BJ (cell line): ENCODE measurements at places on chromosomes 13 and 19.

DNA sequence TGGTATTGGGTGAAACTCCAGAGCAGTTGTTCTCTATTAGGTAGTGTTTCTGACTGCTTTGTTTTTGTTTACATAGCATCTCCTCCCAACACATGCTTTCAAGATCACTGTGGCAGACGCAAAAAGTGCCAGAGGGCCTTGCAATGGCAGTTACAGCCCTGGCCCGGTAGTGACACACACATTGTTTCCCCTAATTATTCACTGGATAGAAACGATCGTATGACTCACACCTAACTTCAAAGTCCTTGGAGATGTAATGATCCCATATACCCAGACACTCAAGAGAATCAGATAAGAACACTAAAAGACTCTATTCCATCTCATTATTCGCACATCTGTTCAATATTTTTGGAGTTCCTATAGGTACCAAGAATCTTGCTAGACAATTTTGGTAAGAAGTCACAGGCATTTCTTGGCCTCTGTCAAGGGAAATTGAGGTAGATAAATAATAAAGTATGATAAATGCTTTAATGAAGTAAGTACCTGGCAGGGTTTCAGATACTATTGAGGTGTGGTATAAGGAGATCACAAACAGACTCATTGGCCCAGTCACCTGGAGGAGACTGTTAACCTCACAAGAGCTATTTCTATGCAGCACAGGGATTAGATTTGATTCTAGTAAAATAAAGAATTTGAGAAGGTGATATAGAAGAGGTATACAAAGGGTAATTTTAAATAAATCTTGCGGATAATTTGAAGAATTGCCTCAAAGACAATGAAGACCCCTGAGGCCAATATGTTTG is 485.3 kb downstream of the SLITRK6 start:
- DNase-seq: peak; percentile 58

DNA sequence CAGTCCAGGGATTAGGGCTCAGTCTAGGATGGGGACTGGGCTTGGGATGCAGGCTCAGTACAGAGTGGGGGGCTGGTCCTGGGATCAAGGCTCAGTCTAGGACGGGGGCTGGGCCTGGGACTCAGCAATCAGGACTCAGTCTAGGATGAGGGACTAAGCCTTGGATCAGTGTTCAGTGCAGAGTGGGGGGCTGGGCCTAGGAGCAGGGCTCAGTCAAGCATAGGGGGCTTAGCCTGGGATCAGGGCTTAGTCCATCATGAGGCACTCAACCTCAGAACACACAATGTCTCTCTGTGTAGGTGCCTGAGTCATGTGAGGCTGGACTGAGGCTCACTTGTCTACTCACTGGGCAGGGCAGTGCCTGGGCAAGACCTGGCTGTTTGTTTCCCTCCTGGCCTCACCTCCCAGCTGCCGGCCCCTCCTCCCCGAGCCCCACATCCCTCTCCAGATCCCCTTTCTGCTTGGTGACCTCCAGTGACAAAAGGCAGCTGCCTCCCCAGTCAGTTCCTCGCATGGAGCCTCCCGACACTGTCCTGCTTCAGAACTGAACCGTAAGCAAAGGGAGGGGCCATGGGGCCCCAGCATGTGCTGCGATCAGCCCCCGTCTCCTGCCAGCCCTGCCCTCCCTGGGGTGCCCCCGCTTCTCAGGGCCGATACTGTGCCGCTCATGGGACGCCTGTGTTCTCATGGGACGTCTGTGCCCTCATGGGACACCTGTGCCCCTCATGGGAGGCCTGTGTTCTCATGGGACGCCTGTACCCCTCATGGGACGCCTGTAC is 6.5 kb upstream of the S1PR4 start:
- no peak for DNase-seq

- DNase-seq: no peak
Measured at GRCh38 chr13:108168929-108169328, 46.4 kb downstream of the LIG4 start.

DNA sequence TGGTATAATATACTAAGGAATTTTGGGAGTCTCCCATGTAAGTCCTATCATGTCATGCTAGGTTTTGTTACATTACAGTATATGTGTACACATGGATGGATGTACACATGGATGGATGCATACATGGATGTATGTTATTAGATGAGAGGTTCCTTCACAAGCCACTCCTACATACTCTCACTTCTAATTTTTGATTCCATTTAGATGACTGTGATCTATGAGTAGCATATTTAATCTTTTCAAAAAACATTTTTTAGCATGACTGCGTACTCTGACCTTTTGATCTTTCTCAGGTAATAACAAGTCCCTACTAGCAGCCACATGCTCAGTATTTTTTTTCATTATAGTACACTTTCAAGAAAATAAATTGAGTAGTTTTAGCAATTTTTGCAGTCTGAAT is 441.8 kb downstream of the SLITRK1 start:
- no peak for DNase-seq

GRCh38 chr13:110961959-110962358 is 47.1 kb upstream of the ANKRD10 start:
- no peak for DNase-seq

DNA sequence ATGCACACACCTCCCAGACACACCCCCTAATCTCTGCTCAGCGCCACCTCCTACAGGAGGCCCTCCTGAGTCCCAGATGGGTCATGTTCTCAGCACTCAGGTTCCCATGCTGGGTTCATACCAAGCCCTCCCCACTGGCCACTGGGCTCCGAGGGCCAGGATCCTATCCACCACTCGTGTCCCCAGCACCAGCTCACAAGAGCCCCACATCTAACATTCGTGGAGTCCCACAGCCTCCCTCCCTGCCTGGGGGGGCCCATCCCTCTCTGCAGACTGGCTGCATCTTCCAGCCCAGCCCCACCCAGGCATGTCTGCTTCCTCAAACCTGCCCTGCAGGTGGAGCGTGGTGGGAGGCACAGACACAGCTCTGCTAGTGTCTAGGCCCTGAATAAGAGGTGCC is 227.4 kb downstream of the TUBA3C start:
- no peak for DNase-seq

DNA sequence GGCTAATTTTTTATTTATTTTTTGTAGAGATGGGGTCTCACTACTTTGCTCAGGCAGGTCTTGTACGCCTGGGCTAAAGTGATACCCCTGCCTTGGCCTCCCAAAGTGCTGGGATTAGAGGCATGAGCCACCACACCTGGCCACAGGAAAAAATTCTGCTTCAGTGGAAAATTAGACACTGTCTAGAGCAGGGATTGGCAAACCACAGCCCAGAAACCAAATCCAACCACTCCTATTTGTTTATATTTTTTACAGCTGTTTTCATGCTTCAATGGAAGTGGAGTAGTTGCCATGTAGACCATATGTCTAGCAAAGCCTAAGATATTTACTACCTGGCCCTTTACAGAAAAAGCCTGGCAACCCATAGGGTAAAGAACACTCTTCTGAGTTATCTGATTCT is 123.7 kb upstream of the MRI1 start:
- DNase-seq: no peak

DNA sequence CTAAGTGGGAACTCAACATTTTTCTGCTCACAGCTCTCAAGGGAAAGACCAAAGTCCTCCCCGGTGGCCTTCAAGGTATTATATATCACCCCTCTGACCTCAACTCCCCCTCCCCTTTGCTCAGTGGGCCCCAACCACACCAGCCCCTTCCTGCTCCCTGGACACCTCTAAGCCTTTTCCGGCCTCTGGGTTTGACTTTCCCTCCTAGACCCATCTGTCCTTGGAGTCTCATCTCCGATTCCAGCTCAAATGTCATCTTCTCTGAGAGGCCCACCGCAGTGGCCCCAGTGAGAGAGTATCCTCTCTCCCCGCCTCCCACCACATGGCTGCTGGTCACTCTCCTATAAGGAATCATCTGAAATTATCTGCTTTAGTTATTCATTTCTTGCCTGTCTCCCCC is 941 bp upstream of the UHRF1 start:
- no peak for DNase-seq

DNA sequence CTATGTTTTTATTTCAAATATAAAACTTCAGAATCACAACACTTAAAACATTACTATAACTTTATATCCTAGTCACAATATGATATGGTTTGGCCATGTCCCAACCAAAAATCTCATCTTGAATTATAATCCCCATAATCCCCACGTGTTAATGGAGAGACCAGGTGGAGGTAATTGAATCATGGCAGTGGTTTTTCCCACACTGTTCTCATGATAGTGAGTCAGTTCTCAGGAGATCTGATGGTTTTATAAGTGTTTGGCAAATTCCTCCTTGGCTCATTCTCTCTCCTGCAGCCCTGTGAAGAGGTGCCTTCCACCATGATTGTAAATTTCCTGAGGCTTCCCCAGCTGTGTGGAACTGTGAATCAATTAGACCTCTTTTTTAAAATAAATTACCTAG is 307.6 kb downstream of the SPRY2 start:
- DNase-seq: no peak
